ENCODE measurements at places on chromosomes 13 and 19. TPM values are rescaled to one million over a fixed set of nuclear protein-coding genes. Genes with fewer than 3 reads are reported as not detected.

DNA sequence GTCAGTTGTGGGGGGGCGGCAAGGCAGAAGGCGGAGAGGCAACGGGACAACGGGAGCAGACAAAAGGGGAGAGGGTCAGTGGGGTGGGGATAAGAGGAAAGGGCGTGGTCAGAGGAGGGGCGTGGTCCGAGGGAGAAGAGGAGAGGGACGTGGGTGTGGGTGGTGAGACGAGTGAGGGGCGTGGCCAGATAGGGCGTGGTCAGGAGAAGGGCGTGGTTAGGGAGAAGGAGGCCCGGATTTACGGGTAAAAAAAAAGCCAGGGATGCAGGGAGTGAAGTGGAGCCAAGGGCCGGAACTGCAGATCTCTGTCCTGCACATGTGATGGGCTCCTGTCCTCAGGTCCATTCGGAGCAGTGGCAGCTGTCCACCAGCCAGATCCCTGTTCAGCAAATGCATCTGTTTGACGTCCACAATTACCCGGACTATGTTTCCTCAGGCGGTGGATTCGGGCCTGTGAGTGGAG lies 21.5 kb downstream of the CPT1C start:
- no peak overlapping the region for H3K27ac ChIP-seq
- no peak for DNase-seq
- H3K4me1 ChIP-seq: peaks cover 9% of the 10 kb centered on the region
- H3K36me3 ChIP-seq: no peaks in the 10 kb centered on the region
- no peaks in the 10 kb centered on the region for H3K27me3 ChIP-seq

- no peak for DNase-seq
- no peaks in the 10 kb centered on the region for H3K27me3 ChIP-seq
- H3K4me3 ChIP-seq: no peak overlapping the region
- H3K27ac ChIP-seq: no peak overlapping the region
- no peaks in the 10 kb centered on the region for H3K36me3 ChIP-seq
These were observed 30.1 kb downstream of the PIP5K1C start for GRCh38 chr19:3669947-3670795.

- no peak for DNase-seq
- H3K27ac ChIP-seq: no peak overlapping the region
- H3K4me1 ChIP-seq: no peaks in the 10 kb centered on the region
- no peaks in the 10 kb centered on the region for H3K27me3 ChIP-seq
- H3K4me3 ChIP-seq: no peak overlapping the region
These were observed 173.5 kb upstream of the GPR12 start for GRCh38 chr13:26934096-26934495.

Gene KLK6
- not detected for total RNA-seq

Gene C19orf81
- total RNA-seq: not detected

GRCh38 chr19:30020189-30020588 lies 78.2 kb downstream of the URI1 start:
- DNase-seq: no peak
- peaks cover 2% of the 10 kb centered on the region for H3K4me1 ChIP-seq
- no peak overlapping the region for H3K4me3 ChIP-seq
- H3K27ac ChIP-seq: no peak overlapping the region
- no peaks in the 10 kb centered on the region for H3K27me3 ChIP-seq

DNA sequence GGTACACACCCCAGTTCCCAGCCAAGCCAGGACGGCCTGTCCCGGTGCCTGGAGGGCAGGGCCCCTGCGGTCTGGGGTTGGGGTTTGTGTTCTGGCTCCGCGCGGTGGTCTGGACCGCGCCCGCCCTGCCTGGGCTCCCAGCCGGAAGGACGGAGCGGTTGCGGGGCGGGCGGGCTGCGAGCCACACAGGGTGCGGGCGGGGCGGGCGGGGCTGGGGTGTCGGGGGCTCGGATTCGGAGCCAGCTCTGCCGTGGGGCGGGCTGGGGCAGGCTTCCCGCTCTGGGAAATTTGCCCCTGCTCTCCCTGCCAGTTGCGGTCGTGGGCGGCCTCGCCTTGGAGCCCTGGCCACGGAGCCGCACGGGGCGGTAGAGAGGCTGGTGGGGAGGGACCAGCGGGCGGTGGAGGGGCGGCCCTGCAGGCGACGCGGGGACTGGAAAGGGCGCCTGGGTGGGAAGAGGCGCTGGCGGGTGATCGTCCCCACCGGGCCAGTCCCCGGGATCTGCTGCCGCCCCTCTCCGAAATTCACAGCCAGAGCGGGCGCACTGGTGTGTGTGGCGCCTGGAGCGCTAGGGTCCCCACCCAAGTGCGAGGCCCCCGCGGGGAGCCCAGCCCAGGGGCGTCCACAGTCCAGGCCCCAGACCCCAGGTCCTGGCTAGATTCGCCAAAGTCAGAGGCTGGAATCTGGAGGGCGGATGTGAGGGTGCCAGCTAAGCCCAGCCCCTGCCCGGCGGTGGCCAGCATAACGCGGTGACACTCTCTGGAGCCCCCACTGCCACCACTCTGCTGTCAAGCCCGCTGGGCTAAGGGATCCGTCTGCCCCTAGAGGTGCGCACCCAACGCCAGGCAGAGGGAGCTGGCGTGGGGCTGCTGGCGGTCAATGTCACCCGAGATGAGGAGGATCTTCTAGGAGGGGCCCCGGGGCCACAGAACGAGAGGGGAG lies 11.0 kb upstream of the ZNF492 start:
- no peak overlapping the region for H3K4me3 ChIP-seq
- no peak for DNase-seq
- no peaks in the 10 kb centered on the region for H3K36me3 ChIP-seq
- no peak overlapping the region for H3K27ac ChIP-seq
- no peaks in the 10 kb centered on the region for H3K27me3 ChIP-seq

DNA sequence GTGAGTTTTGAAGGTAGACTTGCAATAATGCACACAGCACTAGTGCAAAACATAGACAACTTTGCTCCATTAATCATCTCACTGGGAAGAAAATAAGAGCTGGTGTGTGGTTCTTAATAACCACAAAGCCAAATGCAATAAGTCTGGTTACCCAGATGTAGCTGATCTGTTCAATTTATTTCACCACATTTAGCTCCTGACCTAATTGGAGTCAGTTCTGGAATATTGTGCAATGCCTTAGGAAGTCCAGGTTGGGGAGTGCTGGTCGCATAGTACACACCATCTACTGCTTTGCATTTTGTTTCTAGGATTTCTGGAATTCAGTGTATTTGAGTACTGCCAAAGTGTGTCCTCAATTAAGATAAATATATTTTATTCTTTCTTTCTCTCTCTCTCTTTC lies 483.3 kb upstream of the SPRY2 start:
- no peak for DNase-seq
- no peak overlapping the region for H3K4me3 ChIP-seq
- no peaks in the 10 kb centered on the region for H3K4me1 ChIP-seq
- no peaks in the 10 kb centered on the region for H3K36me3 ChIP-seq
- H3K27ac ChIP-seq: no peak overlapping the region

- H3K36me3 ChIP-seq: peaks cover 6% of the 10 kb centered on the region
- H3K4me3 ChIP-seq: peak within 1 kb of the TSS; percentile 93
- DNase-seq: peak; percentile 99
- H3K27me3 ChIP-seq: no peaks in the 10 kb centered on the region
- peak within 1 kb of the TSS; percentile 84 for H3K27ac ChIP-seq
These were observed at the start of gene THOP1 for GRCh38 chr19:2785244-2785997. Gene THOP1, plus strand, starts transcription at chr19:2785503. Its CDS starts 160 bp downstream, at chr19:2785663.
